ENCODE measurements at places on chromosomes 16 and 17.

GRCh38 chr16:78996790-78997189 is 603.7 kb downstream of the MAF start:
- DNase-seq, result no peak

DNA sequence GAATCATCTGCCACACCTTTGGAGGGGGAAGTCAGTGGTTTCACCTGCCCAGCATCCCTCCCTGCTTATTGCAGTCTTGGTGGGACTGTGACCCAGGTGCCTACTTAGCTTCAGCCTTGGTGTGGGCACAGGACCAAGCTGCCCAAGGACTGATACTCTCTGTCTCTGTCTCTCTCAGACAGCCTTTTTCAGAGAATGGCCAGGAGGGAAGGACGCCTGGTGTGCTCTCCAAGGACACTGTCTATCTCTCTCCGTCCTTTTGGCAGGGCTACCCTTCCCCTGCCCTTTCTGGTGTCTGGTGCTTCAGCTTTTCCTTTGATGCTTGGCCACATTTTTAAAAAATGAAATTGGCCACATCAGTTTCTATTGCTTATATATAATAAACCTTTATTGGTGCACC is 19.6 kb downstream of the PIK3R6 start:
- DNase-seq, result no peak

- no peak for DNase-seq
Measured at GRCh38 chr17:3905017-3905520, 11.2 kb downstream of the P2RX1 start.

DNA sequence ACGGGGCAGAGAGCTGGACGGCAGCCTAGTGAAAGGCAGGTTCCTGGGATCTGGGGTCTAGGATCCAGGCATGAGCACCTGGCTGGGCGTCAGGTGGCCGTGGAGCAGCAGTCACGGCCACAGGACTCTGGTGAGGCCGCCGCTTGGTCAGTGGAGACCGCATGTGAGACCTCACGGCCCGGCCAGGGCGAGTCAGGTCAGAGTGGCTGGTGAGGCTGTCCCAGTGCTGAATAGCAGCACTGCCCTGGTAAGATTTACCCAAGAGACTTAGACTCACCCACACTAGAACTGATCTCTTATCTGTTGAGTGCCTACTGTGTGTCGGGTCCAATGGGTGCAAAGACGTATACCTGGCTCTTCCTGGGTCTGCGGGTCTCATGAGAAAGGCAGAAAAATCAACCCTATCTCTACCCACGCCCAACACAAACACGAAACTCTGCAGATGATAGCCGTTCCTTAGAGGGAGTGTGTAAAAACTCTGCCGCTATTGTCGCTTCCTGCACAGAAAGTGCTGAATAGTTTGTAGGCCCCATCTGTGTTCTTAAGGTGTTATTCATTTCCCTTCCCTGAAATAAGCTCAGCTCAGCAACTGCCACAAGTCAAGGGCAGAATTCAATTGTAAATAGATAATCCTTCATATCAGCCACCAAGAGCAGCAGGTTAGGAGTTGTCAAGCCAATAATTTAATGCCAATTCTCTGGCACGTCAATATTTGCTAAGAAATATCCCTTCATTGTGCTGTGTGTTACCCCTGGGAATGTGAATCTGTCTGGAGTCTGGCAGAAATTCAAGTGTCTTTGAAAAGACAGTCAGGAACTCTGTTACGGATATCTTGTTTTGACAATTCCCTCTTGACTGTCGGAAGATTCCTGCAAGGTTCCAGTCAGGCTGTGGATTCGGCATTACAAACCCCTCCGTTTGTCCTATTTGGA is 240.0 kb downstream of the NTN1 start:
- no peak for DNase-seq

DNA sequence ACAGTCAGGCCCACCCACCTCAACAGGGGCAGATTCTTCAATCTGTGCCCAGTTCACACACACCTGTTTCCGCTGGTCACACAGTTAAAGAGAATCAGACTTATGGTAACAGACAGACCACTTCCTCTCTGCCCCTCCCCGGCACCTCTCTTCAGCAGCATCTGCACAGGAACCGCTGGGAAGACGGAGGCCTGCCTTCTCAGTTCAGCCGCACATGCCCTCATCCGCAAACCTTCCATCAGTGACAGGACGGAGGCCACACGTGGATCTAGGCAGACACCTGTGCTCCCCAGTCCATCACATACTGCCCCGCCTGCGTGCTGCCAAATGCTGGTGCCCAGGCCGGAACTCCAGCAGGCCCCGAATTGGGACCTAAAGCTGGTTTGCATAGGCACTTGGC is 10.3 kb downstream of the PHB1 start:
- DNase-seq, result no peak

DNA sequence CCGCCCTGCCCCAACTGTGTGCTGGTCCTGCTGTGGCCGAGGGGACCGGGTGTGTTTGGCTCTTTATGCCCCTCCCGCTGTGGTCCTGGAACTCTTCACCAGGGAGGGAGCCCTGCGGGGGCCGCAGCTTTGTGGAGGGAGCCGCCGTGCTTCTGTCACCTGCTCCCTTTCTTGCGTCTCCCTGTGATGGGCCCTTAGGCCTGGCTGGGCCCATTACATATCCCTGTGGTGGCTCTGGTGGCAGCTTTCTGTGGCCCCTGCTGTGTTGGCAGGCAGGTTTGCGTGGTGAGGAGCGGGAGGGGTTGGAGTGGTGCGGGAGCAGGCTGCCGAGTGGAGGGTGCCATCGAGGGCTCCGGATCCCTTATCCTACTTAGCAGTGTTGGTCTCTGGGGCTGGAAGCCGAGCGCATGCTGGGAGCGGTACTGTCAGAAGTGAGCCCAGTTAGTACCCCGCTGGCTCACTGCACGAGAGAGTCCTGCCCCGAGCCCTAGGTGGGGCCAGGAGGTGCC is 60.4 kb downstream of the PDPK1 start:
- DNase-seq, result no peak
